ENCODE measurements at places on chromosomes 7 and 10.
A peak's percentile ranks its signal among the peaks of the same experiment; 100 is the strongest.

GRCh38 chr10:131437556-131438475 is 126.3 kb upstream of the TCERG1L start:
- DNase-seq: no peak

GRCh38 chr10:79979310-79979975 is 30.5 kb upstream of the SFTPD start:
- DNase-seq: no peak

- no peak for DNase-seq
Observed at GRCh38 chr7:5693529-5693928, 87.9 kb downstream of the RNF216 start.

- no peak for DNase-seq
Observed at GRCh38 chr10:62095181-62096122, 173.2 kb downstream of the RTKN2 start.

- no peak for DNase-seq
Observed at GRCh38 chr7:70654979-70655378, 477.0 kb upstream of the GALNT17 start.

- DNase-seq: no peak
Observed at GRCh38 chr10:133309720-133310398, 1.1 kb downstream of the ZNF511 start.

DNA sequence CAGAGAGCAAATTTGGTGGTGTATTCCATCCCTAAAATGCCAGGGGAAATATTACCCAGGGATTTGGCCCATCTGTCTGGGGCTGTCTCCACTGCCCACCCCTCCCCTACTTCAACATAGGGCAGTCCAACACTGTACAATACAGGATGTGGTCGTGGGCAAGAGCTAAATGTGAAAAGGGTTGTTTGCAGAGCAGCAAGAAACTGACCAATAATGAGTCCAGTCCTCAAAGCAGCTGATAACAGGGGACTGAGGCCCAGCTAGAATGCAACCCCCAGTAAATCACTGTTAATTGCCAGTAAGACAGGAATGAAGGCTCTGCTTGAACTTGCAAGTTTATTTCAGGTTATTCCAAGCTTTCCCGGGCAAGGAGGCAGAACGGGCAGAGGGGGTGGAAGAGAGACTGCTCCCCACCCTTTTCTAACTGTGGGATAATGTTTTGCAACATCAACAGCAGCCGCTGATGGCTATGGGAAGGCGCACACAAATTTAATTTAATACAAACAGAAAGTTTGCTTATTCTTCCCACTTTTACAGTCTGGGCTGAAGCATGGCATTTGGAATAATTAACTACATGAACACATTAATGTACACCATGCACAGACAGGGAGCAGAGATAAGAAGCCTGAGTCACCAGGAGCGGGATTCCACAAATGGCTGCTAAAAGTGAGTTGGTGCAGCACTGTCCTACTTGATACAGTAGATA is 36.8 kb downstream of the AFAP1L2 start:
- no peak for DNase-seq

GRCh38 chr10:59741583-59741982 is 11.7 kb downstream of the MRLN start:
- DNase-seq: no peak

DNA sequence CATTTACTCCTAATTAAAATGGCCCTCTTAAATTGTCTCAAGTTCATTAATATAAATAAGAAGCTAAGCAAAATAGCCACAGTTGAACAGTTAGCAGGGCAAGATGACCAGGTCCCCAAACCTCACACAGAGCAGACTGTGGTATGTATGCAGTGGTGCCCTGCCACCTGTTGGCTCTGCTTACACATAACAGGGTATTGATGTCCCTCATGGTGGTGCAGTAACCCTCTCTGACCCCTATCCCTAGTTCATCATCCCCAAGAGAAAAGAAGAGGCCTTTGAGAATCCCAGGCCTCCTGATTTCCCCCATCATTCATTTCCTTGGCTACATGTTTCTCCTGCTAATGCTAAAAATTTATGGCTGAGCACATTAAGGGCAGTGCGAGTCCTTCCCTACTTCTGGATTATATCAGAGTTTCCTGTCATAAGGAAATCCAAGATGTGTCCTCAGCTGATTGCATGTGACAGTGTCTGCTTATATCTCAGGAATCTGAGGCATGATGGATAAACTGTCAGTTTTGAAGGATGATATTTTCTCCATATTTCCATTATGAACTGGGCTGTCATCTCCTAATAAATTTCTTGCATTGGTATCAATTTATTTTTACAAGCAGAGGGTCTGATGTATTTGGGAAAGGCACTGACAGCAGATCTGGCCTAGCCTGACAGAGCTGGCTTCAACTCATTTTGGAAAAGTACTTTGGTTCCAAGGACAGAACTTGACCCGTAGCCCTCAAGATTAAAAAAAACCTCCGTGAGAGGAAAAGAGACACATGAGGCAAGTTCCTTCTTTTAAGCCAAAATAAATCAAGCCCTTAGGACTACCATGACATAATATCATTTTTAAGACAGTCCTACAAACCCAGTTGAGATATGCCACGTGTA is 880.6 kb downstream of the LRMDA start:
- DNase-seq: peak; percentile 4

GRCh38 chr10:112258407-112258806 is 24.8 kb upstream of the TECTB start:
- no peak for DNase-seq

- no peak for DNase-seq
Observed at GRCh38 chr7:74579800-74580685, 77.5 kb upstream of the GTF2I start.

DNA sequence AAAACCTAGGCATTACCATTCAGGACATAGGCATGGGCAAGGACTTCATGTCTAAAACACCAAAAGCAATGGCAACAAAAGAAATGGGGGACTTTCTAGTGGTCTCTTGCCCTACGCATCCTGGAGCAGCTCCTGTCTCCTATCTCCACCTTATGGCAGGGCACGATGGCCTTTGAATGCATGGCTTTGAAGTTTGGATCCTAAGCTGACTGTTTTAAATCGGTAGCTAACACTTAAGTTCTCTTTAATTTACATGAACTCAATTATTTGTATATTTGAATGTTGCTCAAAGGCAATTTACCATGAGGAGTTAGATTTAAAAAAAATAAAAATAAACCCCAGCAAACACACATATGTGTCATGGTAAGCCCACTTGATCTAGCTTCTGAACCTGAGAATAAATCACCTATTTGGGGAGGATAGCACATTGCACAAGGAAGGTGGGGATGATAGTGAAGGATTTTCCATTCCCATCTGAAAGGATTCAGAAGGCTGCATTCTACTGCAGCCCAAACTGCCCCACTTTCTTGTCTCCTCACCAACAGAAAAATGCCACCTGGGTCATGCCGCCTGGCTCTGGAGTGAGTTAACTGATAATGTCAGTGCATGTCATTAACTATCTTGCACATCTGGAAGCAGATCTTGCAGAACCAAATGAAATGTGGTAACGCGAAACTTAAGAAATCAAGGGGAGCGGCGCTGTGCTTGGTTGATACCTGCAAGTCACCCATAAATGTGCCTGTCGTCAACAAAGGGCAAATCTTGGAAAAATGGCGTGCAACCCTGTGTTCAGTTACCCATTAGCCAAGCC is 12.4 kb downstream of the KLF6 start:
- peak; percentile 12 for DNase-seq

DNA sequence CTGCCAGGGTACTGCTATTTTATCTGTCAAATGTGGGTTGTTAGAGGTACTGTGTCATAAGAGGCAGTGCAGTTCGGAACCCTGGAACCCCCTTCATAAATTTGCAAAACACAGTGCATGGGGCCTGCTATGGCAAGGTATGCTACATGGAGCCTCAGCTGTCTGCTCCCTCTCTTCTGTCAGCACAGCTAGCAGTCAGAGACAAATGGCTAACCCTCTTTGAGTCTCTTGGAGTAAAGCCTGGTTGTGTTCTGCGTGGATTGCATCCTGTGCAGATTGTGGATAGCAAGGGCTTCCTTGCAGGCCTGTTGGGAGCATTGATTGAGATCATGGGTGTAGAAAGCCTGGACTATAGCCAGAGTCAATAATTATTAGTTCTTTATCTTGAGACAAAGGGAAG is 397.8 kb downstream of the AUTS2 start:
- DNase-seq: no peak

- DNase-seq: no peak
Observed at GRCh38 chr10:72690071-72690755, 1.7 kb upstream of the MCU start.

- DNase-seq: peak; percentile 31
Observed at GRCh38 chr10:3774814-3775695, 10.0 kb downstream of the KLF6 start.

DNA sequence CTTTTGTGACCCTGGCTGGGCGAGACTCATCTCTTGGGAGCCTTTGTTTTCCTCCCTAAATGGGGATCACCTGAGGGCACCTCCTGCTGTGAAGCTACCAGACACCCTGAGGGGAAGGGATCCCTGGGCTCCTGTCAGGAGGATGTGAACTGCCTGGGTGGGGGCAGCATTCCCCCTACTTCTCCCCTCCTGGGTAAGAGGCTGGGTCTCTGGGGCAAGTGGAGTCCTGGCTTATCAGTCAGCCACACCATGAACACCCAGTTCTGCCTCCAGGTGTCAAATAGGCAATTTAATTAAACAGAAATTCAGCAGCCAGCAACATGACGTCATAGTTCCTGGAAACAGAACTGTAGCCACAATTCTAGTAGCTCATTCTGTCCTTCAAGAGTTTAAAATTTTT is 97.7 kb upstream of the RET start:
- DNase-seq: no peak

DNA sequence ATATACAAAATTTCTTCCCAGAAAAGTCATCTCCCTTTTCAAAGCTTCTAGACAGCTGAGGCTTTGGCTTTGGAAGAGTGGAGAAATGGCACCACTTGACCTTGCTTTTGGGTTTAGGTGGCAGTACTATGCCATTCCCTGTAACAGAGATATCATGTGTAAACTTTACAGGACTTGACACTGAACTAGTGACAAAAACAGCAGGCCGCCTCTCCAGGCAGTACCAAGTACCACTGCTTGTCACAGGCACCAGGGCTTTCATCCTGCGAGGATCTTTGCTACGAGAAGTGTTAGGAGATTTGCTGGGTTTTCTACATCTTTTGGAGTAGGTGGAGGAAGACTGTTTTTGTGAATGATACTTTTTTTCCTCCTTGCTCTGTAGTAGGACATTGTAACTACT is 32.6 kb upstream of the ANLN start:
- DNase-seq: no peak

GRCh38 chr7:104933521-104933988 is 80.5 kb upstream of the KMT2E start:
- DNase-seq: no peak

Data from stimulated activated CD4-positive, alpha-beta T cell treated with anti-CD3 and anti-CD28 coated beads, Interleukin-2, amount 100 ng/mL, for 24 hours (primary cell).